ENCODE measurements at places on chromosomes 6 and 20. TPM values are rescaled to one million over a fixed set of nuclear protein-coding genes. Genes with fewer than 3 reads are reported as not detected.

BEND6 gene
- total RNA-seq, result 1.5 TPM

SLC22A1 gene
- 1.2 TPM for total RNA-seq

SSTR4 gene
- not detected for total RNA-seq

CHRNA4 gene
- total RNA-seq, result 5.7 TPM

GNAS-AS1 gene
- 13.4 TPM for total RNA-seq

C20orf144 gene
- 0.21 TPM for total RNA-seq

TBXT gene
- total RNA-seq, result 0.15 TPM

LY6G6F gene
- total RNA-seq, result not detected

REV3L gene
- total RNA-seq, result 5.0 TPM

- H3K36me3 ChIP-seq, result no peaks in the 10 kb centered on the region
- H3K27me3 ChIP-seq, result peaks cover 53% of the 10 kb centered on the region
- H3K4me1 ChIP-seq, result peaks cover 14% of the 10 kb centered on the region
- DNase-seq, result no peak
- no peak overlapping the region for H3K27ac ChIP-seq
- H3K4me3 ChIP-seq, result no peak overlapping the region
Measured at GRCh38 chr6:18279422-18279821, 15.1 kb upstream of the DEK start.

GRCh38 chr6:168332020-168332419 is 12.4 kb upstream of the DACT2 start:
- no peak overlapping the region for H3K27ac ChIP-seq
- no peaks in the 10 kb centered on the region for H3K36me3 ChIP-seq
- H3K27me3 ChIP-seq, result peaks cover 10% of the 10 kb centered on the region
- no peak for DNase-seq
- H3K4me3 ChIP-seq, result no peak overlapping the region
- H3K4me1 ChIP-seq, result peaks cover 26% of the 10 kb centered on the region

DNA sequence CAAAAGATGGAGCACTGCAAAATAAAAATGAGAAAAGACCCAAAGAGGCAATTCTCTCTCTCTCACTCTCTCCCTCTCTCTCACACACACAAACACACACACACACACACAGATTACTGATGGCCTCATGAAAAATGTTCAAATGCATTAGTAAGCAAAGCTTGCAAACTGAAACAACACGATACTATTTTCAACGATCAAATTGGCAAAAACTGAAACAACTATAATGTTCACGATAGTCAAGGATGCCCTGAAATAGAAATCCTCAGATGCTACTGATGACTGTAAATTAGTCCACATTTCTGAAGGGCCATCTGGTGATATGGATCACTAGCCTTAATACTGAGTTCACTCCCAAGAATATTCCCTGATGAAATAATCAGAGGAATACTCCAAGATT is 100.8 kb downstream of the TRERF1 start:
- peaks cover 3% of the 10 kb centered on the region for H3K4me1 ChIP-seq
- no peak overlapping the region for H3K27ac ChIP-seq
- H3K36me3 ChIP-seq, result peaks cover under 1% of the 10 kb centered on the region
- H3K27me3 ChIP-seq, result no peaks in the 10 kb centered on the region
- no peak for DNase-seq
- no peak overlapping the region for H3K4me3 ChIP-seq

DNA sequence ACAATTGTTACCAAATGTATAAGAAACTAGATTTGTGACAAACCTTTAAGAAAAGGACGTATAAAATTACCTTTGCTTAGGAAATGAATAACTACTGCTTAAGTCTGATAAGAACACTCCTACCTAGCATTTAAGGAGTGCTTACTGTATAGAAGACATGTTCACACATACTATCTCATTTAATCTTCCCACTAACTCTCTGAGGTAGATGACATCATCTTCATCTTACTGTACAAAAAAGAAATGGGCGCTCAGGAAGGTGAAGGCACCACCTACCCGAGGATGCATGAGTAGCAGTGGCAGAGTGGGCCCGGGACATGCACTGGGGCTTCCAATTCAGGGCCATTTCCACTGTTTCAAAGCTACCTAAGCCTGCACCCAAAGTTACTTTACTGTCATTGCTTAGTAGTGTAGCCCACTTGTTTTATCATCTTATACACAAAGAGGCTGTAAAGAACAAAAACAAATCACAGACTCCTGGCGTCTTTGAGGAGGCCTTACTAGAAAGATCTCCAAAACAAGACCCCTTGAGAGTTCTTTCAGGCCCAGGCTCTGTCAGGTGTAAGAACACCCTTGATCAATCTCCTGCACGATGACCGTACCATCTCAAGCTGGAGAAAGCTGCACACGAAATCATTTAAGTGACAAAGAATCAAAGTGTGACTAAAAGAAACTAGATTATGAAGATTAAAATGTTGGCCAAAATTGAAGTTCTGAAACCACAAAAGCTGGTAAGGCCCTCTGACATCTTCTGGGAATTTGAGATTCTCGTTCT is 128.0 kb downstream of the INSM1 start:
- no peaks in the 10 kb centered on the region for H3K27me3 ChIP-seq
- no peak overlapping the region for H3K4me3 ChIP-seq
- peaks cover 10% of the 10 kb centered on the region for H3K36me3 ChIP-seq
- H3K4me1 ChIP-seq, result peaks cover 34% of the 10 kb centered on the region
- H3K27ac ChIP-seq, result no peak overlapping the region

DNA sequence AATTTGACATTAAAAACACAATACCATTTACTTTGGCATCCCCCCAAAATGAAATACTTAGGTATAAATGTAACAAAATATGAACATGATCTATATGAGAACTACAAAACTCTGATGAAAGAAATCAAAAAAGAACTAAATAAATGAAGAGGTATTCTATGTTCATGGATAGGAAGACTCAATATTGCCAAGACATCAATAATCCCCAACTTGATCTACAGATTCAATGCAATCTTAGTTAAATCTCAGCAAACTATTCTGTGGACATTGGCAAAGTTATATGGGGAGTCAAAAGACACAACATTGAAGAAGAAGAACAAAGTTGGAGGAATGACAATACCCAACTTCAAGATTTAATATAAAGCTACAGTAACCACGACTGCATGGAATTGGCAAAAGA is 145.2 kb upstream of the HEY2 start:
- no peak for DNase-seq
- no peaks in the 10 kb centered on the region for H3K27me3 ChIP-seq
- H3K4me3 ChIP-seq, result no peak overlapping the region
- H3K36me3 ChIP-seq, result peaks cover 9% of the 10 kb centered on the region
- H3K4me1 ChIP-seq, result 0 out of 2 replicates have a peak, but pooled peaks cover 3% of the 10 kb centered on the region

GRCh38 chr6:101818051-101818450 is 424.5 kb downstream of the GRIK2 start:
- peaks cover 10% of the 10 kb centered on the region for H3K4me1 ChIP-seq
- H3K36me3 ChIP-seq, result no peaks in the 10 kb centered on the region
- no peaks in the 10 kb centered on the region for H3K27me3 ChIP-seq

DNA sequence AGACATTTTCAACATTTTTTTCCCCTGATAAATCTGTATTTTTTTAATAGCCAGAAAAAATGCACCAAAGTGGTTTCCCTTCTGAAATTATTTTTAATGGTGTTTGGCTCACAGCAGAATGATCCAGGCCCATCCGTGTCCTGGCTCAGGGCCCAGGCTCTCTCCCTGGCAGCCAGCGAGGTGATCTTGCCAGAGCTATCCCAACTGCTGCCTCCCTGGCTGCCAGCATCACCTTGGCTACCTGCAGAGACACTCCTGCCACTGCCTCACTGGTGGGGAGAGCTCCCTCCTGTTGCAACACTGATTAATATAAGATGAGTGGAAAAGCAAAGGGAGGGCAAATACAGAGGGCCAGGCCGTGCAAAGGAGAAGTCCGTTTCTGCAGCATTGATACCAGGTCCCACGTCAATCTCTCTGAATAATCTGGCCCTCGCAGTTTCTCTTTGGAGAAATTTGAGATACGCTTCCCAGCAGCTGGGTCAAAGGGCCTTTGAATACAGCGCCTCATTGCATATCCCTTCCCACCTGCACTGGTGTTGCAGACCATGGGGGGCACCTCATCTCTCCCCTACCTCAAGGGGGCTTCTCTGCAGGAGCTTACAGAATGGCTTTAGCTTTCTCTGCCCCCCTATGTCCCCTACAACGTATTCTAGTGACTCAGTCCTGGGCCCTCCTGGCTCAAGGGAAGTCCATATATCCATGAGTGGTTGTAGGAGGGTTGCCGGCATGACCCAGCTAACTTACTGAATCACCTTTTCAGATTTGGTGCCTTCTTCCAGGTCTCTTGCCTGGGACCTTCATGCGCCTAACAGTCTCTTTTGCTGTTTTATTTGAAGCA is 12.8 kb upstream of the DSTN start:
- no peaks in the 10 kb centered on the region for H3K27me3 ChIP-seq
- no peaks in the 10 kb centered on the region for H3K36me3 ChIP-seq
- no peak for DNase-seq
- H3K4me3 ChIP-seq, result no peak overlapping the region

GRCh38 chr20:25148982-25149846 is 46.3 kb upstream of the ENTPD6 start:
- H3K36me3 ChIP-seq, result no peaks in the 10 kb centered on the region
- no peak for DNase-seq
- peaks cover 5% of the 10 kb centered on the region for H3K4me1 ChIP-seq
- peak overlapping the region; percentile 67 for H3K4me3 ChIP-seq
- peaks cover 37% of the 10 kb centered on the region for H3K27me3 ChIP-seq
